NT2/D1 (cell line): ENCODE measurements at places on chromosomes 12 and 14.

DNA sequence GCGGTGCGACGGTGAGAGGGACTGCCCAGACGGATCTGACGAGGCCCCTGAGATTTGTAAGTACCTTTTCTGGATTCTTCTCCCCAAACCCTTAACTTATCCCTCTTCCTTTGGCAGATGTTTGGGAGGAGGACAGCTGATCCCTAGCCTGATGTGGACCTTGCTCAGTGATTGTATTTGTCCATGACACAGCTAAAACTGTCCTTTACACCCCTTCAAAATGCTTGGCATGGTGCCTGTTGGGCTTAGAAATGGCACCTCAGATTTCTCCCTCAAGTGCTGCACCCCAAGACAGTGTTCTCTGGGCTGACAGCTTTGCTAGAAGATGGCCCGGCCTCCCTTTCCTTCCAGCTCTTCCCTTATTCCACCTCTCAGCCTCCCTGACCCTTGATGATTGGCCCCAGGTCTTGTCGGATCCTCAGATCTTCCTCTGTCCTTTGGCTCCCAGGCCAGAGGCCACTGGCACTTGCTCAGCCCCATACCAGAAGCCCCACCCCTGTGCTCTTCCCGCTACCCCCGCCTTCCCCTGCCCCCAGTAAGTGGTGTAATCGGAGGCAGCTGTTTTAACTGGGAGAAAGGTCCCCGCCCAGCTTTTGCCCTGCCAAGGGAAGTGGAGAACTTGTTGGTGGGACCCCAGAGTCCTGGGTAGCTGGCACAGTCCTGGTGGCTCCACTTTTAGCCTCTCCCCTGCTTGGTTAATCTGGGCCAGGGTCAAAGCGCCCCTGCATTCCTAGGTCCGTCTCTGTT lies 8.7 kb downstream of the LRP1-AS start:
- DNase-seq, result no peak

- DNase-seq, result no peak
Observed at GRCh38 chr14:58626431-58626831, 11.3 kb upstream of the DACT1 start.

GRCh38 chr12:51636986-51637385 lies 46.0 kb downstream of the SCN8A start:
- DNase-seq, result no peak

- no peak for DNase-seq
Observed at GRCh38 chr14:34113005-34113511, 162.2 kb upstream of the EGLN3 start.

DNA sequence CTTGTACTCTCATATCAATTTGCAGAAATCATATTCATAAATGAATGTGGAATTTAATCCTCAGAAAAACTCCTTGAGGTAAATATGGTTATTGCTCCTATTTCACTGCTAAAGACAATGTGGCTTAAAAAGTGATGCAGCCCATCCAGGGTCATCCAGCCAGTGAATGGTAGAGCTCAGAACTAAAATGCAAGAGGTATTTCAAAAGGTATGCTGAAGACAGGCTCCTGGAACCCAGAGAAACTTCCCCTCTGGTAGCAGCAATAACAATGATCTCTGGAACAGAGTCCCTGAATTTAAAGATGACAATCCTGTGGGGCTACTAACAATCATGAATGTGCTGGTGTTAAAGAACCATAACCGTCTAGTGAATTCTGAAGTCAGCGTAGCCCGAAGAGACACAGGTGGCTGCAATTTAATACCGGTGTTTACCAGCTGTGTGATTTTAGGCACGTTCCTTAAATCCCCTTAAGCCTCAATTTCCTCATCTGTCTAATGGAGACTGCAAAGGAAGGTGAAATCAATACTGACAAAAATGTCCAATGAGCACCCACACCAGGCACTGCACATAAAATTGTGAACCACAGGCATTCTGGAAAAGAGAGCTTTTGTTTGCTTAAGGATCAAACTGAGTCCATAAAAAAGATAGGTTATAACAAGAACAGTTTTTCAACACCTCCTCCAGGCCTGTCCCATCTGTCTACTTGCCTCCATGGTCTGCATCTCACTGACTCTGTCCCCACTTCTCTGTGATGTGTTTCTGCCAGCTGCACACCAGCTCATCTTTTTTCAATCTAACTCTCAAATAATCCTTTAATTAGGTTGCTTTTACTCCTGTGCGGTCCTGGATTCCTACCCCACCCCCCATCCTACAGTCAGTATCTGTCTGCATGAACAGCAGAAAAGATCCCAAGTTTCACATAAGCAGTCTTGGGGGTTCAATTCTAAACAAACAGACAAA lies 10.5 kb downstream of the TM7SF3 start:
- no peak for DNase-seq

GRCh38 chr12:59708064-59708463 lies 112.2 kb downstream of the SLC16A7 start:
- DNase-seq, result no peak

DNA sequence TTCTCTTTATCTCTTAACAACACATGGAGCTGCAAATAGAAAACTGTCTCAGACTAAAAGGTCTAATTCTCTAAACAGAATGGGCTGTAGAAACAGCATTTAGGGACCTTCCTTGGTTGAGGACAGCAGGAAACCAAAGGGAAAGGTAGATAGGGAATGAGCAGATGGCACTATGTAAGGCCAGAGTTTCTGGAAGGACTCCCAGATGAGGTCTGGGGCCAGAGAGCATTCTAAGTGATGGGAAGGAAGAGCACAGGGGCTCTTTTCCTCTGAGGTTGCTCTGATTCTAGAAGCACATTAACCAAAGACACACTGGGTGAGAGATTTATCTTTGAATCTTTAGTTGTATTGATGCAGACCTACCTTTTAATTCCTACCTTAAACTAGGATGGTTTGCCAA lies 79.4 kb downstream of the TPH2 start:
- no peak for DNase-seq

GRCh38 chr12:124764870-124765580 lies 98.6 kb downstream of the SCARB1 start:
- no peak for DNase-seq

- DNase-seq, result no peak
Observed at GRCh38 chr14:87940894-87941293, 52.1 kb downstream of the GALC start.

DNA sequence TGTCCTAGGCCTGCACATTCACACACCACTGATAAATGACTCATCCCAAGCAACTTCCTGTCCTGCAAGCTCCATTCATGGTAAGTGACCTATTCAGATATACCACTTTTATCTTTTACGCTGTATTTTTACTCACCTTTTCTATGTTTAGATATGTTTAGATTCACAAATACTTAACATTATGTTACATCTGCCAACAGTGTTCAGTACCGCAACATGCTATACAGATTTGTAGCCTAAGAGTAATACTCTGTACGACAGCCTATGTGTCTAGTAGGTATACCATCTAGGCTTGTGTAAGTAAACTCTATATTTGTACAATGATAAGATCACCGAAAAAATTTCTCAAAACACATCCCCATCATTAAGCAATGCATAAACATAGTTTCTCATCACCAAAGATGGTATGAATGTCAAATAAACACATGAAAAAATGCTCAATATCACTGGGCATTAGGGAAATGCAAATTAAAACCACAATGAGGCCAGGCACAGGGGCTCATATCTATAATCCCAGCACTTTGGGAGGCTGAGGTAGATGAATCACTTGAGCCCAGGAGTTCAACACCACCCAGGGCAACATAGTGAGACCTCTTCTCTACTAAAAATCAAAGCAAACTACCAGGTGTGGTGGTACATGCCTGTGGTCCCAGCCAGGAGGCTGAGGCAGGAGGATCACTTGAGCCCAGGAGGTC lies 20.7 kb downstream of the ATXN2 start:
- no peak for DNase-seq

GRCh38 chr12:75477137-75477536 lies 3.4 kb upstream of the GLIPR1 start:
- DNase-seq, result no peak

DNA sequence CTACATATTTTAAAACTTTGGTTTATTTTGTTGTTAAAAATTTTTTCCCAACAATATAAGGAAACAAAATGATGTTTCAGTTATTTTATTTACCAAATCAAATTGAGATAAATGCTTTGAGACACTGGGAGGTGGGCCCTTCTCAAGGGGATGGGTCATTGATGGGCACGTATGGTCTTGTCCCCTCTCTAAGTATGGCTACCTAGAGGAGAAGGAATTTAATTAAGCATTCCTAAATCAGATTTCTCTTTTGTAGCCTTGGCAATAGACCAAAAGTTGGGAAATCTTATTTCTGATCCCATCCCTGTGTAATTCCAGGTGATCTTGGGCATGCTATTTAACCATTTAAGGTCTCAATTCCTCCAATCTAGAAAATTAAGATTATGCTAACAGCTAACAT lies 79.0 kb downstream of the SCN8A start:
- no peak for DNase-seq

- no peak for DNase-seq
Observed at GRCh38 chr14:60585676-60586075, 63.6 kb downstream of the SIX1 start.

- DNase-seq, result no peak
Observed at GRCh38 chr14:38789805-38790204, 313.2 kb downstream of the SEC23A start.
